Activated naive CD4-positive, alpha-beta T cell treated with anti-CD3 and anti-CD28 coated beads, Interleukin-2, amount 10 ng/mL, durations not matched to agents 7 days and 5 days (primary cell): ENCODE measurements at places on chromosomes 11 and 22.

DNA sequence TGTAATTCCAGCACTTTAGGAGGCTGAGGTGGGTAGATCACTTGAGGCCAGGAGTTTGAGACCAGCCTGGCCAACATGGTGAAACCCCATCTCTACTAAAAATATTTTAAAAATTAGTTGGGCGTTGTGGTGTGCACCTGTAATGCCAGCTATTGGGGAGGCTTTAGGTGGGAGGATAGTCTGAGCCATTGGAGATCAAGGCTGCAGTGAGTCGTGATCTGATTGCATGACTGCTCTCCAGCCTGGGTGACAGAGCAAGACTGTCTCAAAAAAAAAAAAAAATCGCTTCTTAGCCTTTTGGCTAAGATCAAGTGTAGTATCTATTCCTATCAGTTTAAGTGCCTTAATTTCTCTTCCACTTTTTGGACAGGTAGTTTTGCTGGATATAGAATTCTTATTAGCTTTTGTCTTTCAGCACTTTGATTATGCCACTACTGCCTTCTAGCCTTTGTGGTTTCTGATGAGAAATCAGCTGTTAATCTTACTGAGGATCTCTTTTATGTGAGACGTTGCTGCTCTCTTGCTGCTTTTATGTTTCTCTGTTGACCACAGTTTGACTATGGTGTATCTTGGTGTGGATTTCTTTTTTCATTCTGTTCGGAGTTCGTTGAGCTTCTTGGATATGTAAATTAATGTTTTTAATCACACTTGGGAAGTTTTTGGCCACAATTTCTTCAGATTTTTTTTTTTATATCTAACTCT lies 24.7 kb downstream of the CHEK1 start:
- no peak for DNase-seq

DNA sequence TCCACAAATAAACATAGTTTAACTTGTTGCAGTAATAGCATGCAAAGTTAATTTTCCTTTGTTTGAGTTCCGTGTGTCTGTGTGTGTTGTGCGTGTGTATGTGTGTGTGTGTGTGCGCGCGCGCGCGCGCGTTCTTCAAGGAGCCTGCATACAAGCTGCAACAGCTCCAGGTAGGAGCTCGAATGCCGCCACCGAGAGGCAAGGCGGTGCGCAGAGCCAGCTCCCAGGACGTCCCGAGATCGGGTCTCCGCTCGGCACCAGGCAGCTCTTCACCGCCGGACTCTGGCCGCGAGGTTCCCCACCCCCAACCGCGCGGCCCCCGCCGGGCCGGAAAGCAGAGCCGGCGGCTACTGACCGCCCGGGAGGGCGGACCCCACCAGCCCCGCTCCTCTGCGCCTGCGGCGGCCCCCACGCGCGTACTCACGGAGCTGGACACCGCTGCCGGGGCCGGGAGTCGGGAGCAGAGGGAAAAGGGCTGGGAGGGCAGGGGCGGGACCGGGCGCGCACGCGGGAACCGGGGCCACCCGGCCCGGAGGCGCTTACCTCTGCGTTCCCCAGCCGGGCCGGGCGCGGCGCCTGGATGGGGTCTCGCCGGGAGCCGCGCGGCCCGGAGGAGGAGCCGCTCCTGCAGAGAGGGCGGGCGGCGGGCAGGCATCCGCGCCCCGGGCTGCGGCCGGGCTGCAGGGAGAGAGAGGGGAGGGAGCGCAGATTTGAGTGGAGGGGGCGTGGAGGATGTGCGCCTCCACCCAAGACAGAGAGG lies 40.4 kb upstream of the AKIP1 start:
- peak; percentile 46 for DNase-seq

DNA sequence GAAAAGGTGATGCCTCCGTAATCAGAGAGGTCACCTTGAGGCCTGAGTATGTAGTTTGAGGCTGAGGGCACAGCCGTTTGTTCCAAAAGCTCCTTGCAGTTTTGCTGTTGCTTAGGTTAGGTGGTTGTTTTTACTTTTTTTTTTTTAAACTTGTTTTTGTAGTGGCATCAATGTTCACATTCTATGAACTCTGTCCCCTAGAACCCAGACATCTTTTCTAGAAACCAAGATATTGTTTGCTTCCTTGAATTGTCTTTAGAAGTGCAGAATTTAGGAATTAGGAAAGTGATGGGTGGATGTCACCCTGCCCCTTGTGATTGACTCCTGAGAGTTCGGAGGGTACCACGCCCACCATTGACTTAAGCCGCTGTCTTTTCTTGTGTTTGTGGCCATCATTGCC lies 35.7 kb upstream of the ETS1 start:
- DNase-seq: no peak

DNA sequence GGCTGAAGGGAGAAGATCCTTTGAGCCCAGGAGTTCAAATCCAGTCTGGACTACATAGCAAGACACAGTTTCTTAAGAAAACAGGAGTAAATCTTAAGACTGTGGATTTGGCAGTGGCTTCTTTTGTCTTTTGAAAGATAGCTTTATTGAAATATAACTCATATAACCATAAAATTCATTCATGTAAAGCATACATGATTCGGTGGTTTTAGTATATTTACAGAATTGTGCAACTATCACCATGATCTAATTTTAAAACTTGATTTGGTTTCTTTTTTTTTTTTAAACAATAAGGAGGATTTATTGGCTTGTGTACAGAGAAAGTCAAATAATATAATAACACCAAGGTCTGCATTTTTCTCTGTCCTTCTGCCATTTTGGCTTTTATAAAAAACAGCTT lies 23.1 kb upstream of the PSMA1 start:
- DNase-seq: no peak

DNA sequence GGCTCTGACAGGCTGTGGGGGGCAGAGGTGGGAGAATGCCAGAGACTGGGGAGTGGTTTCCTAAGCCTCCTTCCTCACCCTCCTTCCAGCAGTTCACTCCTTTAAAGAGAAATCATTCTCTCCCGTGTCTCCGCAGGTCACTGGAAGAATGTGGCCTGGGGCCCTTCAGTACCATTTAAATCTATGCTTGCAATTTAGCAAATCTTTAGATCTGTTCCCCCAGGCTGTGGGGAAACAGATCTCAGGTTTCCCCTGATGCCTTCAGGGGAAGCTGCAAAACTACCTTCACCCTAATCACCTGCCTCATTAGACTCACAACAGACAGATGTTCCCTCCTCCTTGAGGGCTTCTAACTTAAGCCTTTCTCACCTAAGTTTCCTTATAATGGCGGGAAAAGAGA lies 55.3 kb downstream of the KIRREL3 start:
- DNase-seq: no peak

- DNase-seq: no peak
These were observed 110.2 kb downstream of the TENM4 start for GRCh38 chr11:79330651-79331050.

- DNase-seq: no peak
These were observed 5.8 kb upstream of the NECTIN1 start for GRCh38 chr11:119734788-119735187.

GRCh38 chr11:14638561-14638960 lies 5.0 kb upstream of the PDE3B start:
- no peak for DNase-seq

GRCh38 chr11:2580061-2580421 lies 119.8 kb downstream of the KCNQ1OT1 start:
- DNase-seq: peak; percentile 8

DNA sequence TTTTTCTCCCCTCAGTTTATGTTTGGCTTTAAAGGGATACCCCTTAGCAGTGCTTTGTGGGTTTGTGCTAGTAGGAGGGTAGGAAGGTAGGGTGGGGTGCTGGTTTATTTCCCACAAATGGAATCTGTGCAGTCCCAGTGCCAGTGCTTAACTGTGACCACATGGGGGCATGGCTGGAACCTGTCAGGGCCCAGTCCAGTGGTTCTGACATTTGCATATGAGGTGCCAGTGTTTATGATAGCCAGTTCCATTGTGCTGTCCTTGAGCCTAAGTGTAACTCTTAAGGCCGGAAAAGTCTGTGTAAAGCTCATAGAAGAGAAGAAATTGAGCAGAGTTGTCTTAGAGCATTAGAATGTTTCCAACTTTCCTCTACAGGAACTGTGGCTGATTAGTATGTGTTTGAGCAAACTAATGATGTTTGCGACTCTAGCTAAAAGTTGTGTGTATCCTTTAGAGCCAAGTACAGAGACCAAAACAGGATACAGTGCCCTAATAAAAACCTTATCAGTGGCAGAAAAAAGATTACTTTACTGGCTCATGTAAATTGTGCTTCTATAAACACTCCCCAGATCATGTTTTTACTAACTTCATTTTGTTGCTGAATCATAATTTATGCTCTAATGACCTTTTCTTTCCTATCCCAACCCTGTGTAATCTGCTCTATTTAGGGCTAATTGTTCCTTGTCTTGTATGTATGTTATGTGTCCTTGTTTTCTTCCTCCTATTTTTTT lies 38.1 kb downstream of the DIXDC1 start:
- no peak for DNase-seq

DNA sequence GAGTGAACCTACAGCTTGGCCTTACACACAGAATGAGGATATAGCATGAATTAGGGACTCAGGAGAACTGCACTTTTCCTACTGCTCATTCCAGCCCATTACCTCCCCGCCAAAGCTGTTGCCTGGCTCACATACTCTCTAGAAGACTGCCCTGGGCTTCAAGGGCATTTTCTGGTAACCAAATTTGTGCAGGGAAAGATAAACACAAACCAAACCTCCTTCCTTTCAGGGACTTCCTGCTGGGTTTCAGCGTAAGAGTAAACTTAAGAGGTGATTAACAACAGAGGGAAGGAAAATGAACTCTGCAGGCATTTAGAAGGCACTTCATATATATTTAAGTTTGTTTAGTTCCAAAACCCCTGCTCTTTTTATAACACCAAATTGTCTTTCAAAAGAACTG lies 194.9 kb downstream of the SWAP70 start:
- DNase-seq: no peak
